ENCODE measurements at places on chromosomes 12 and 14. TPM values are rescaled to one million over a fixed set of nuclear protein-coding genes. Genes with fewer than 3 reads are reported as not detected.

- DNase-seq, result peak; percentile 65
Measured at GRCh38 chr14:53411125-53411524, 258.0 kb upstream of the DDHD1 start.

DNA sequence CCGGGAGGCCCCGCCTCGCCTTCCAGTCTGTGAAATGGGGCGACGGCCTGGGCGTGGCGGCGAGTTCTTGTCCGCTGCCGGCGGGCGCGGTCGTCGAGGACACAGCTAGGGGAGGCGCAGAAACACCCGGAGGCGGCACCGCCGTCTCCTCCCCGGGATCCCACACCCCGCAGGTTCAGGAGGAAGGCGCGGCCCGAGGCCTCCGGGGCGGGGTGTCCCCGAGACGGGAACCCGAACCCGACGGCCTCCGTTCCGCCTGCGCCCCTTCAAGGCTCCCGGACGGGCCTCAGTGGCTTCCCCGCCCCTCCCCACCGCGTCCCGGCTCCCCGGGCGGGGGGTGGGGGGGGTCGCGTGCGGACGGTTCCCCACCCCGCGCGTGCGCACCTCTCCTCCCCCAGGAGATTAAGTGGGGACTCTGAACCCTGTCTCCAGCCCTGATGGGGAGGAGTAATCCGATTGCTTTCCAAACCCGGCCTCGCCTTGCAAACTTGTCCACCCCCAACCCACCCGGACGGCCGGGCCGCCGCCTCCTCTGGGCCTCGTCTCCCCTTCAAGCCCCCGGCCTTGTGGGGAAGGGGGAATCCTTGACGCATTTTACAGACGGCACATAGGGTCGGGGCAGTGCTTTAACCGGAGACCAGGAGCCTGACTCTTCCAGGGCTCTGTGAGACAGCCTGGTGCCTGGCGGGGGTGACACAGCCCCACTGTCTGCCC is 35.3 kb upstream of the ANKRD9 start:
- no peak for DNase-seq

DNA sequence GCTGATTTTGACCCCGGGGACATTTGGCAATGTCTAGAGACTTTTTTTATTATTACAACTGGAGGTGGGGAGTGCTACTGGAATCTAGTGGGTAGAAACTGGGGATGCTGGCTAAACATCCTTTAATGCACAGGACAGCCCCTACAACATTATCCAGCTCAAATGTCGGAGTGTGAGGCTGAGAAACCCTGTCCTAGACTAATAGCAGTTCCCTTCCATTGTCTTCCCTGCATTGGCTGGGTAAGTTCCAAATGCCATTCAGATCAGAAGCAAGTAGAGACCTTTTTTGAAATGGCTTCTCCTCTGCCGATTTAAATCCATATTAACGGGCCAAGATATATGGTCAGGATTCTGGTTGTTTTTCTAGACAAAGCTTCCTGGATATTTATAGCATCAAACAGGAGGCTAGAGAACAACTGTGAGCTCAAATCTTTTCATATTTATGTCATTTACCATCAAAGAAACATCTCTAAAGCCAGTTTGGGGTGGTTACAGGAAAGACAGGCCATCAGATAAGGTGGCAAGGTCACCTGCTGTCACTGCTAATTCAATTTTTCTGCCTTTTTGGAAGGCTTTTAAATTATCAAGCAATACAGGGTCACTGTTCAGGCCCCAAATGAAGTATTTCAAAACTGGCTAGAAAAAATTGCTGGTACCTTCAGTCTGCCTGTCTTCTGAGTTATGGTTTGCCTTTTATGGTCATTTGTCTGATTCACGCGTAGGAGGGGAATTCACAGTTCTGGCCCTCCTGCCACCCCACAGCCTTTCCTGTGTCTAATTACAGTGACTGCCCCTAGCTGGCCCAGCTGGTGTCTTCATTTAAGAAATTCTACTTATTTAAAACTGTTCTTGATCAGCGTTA is 20.1 kb upstream of the AKAP5 start:
- DNase-seq, result peak; percentile 84

DNA sequence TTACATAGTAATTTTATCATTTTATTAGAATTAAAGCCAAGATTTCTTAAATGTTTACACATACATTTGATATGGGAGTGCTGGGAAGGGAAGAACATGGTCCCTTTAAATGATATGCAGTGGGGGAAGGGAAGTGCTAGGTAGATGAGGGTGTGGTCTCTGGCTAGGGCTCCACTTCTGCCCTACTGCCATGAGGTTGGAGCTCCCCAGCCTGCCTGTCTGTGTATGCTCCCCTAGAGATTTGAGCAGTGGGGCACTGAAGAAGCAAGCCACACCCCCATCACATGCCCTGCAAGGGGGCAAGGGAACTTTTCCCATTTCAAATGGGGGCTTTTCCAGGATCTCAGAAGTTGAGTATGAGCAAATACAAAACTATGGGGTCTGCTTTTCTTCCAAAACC is 25.5 kb downstream of the CLECL1 start:
- no peak for DNase-seq

GRCh38 chr14:80419345-80419744 is 208.0 kb upstream of the DIO2 start:
- DNase-seq, result no peak

GRCh38 chr12:28954333-28954732 is 194.7 kb upstream of the FAR2 start:
- DNase-seq, result no peak

- DNase-seq, result peak; percentile 4
Measured at GRCh38 chr14:98200601-98201000, 1071.4 kb downstream of the BCL11B start.

DNA sequence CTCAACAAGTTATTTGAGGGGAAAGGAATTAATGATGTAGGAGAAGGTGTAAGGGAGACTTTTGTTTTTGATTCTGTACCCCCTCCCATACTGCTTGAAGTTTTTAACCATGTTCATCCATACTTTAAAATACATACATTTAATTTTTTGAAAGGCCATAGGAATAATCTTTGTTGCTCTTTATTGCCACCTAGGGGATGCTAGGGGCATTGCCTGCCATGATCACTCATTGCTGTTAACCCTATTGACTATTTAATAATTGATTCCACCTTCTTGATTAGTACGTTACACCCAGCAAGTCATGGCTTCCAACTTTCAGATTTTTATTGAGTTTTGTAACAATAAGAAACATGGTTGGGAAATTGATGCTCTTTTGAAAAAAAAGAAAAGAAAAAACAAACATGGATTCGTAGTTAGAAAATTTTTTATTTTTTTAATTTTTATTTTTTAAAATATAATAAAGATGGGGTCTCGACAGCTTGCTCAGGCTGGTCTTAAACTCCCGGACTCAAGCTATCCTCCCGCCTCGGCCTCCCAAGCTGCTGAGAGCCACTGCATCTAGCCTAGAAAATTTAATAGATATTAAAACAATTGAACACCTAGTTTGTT is 8.5 kb upstream of the PRKAB1 start:
- DNase-seq, result no peak

CELA1 gene
- not detected for total RNA-seq

ARHGEF25 gene
- total RNA-seq, result 5.7 TPM

FAM186B gene
- total RNA-seq, result 0.17 TPM

NPFF gene
- total RNA-seq, result not detected
